ENCODE measurements at places on chromosomes 11 and 22.

DNA sequence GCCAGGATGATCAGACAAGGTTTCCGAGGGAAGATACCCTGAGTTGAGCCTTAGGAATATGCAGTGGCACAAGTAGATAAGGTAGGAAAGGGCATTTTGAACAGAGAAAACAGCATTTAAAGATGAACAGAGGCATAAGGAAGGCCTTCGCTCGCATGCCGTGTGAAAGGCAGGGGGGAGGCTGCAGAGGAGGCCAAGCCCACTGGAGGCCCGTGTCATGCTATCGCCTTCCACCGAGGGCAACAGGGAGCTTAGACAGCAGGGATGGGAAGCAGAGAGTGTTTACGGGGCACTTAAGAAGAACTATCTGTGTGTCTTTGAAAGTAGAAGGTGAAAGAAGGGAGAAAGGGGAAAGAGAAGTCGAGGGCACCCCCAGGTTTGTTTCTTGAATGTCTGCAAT is 148.3 kb downstream of the PKNOX2 start:
- DNase-seq = no peak

DNA sequence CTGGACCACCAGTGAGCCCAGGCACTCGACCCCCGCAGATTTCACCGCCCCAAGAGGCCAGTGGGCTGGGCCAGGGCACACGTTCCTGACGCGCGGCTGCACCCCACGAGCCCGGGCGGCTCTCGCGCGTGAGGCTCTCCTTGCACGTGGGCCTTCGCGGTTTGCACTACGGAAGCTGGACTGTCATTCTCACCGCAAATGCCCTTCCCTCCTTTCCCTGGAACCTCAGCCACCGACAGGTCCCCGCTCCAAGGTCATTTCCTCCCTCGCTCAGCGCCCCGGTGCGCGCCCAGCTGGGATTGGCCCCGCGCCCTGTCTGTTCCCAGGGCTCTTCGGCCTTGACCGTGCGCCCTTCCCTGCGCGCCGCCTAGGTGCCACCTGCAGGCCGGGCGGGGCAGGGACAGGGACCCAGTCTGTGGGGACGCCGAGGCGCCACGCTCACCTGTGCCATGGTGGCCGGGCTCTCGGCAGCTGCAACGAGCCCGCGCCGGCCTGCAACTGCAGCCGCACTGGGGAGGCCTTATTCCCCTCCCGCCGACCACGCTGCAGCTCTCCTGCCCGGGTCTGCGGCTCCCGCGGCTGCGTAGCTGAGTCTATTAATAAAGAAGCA is 2.1 kb upstream of the CPT1A start:
- DNase-seq = peak; percentile 87

DNA sequence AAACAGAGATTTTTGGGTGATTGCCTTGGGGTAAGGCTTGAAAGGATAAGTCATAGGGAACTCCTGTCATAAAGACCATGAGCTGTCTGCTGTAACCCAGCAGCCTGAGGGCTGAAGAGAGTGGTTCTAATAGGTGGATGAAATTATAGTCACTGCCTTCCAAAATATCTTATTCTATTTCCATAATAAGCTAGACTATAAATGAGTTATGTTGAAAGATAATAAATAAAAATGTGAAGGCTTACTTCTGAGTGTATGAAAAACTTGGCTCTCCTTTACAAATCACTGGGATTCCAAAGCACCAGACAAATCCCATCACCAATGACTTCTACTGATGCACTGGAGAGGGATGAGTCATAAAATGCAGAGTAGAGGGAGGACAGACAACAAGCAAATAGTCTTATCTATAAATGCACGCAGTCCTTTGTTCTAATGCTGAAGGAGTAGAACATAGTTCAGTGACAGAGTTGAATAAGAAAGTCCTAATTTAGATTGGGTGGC is 775.0 kb upstream of the LRRC4C start:
- no peak for DNase-seq

DNA sequence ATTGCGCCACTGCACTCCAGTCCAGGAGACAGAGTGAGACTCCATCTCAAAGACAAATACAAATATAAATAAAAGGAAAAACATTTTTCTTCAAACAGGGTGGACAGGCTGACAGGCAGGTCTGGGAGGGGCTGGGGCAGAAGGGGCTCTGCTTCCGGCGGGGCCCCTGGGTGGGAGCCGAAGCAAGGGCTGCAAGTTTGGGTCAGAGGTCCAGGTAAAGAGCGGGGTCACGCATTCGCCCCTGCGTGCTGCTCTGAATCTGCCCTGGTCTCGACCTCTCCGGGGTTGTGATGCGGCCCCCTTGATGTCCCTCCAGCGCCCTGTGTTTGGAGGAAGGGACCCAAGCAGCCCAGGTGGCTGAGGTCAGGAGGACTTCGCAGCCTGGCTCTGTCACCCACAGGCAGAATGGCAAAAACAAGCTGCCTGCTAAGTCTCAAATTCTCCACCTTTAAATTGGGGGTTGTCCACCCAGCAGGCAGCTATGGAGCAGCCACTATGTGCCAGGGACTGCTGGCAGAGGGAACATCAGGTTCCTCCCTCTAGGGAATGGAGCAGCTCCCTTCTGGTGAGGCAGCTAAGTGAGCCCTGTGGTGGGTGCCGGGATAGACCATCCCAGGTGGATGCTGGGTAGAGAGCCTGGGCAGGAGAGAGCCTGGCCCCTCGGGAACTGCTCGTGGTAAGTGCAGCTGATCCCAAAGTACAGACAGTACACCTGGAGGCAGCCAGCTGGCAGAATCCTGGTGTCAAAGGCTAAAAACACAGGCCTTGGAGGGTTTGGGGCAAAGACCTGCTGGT is 10.3 kb upstream of the PHF21B start:
- no peak for DNase-seq

- peak; percentile 18 for DNase-seq
Measured at GRCh38 chr22:26172389-26172990, 3.2 kb downstream of the SEZ6L start.

GRCh38 chr11:66862559-66863037 is 5.7 kb downstream of the LRFN4 start:
- DNase-seq = no peak

DNA sequence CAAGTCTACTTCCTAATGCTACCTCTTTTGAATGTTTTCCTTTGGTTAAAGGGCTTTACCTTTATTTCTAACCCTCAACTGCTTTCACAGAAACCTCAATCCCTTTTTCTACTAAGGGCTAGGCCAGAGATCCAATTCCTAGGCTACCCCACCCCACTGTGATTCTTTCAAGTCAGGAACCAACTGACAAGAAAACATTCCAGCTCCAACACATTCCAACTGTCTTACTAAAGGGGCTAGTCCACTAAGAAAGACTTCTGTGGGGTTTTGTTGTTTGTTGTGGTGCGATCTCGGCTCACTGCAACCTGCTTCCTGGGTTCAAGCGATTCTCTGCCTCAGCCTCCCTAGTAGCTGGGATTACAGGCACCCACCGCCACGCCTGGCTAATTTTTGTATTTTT is 151.3 kb downstream of the APOL5 start:
- no peak for DNase-seq

Measured in HL-60 (cell line).